ENCODE measurements at places on chromosomes 3 and 15. TPM values are rescaled to one million over a fixed set of nuclear protein-coding genes. Genes with fewer than 3 reads are reported as not detected.

- no peak for DNase-seq
Observed at GRCh38 chr15:64970698-64971097, 19.0 kb downstream of the SPG21 start.

GRCh38 chr15:67195305-67195704, 59.2 kb downstream of the AAGAB start:
- no peak for DNase-seq

- no peak for DNase-seq
Observed at GRCh38 chr15:92384381-92384780, 9.3 kb upstream of the ST8SIA2 start.

DNA sequence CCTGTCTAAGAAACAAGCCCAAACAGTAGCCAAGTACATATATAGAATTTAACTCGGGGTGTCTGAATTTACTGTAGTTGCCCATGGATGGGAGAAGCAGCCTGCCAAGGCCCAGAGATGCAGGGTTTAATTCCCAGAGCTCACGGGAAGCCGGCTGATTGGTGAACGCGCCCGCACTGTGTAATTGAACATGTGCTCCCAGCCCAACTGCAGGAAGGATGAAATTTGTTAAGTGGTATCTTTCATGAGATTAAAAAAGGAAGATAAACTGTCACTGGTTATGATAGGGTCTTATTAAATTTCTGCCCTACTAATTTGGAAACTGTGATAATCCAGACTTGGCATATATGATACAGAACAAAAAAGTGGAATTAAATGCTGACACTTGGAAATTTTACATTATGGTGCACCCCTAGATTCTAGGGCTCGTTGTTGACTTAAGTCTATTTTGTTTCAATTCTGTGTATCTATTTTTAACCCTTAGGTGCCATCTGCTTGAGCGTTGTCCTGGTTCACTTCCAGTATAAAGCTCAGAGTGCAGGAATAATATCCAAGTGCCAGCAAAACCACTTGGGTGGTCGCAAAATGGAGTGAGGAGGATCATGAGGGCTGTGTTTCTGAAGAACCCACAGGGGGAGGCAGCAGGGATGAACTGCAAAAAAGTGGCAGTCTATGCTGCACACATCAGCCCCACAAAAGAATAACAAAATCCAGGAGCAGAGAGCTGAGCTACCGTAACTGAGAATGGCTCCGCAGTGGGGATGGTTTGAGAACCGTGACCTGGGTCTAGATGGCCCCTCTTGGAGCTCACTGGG, 13.8 kb upstream of the TMC3 start:
- DNase-seq: no peak

GRCh38 chr3:192011137-192011536, 550.2 kb downstream of the PYDC2 start:
- no peak for DNase-seq

DNA sequence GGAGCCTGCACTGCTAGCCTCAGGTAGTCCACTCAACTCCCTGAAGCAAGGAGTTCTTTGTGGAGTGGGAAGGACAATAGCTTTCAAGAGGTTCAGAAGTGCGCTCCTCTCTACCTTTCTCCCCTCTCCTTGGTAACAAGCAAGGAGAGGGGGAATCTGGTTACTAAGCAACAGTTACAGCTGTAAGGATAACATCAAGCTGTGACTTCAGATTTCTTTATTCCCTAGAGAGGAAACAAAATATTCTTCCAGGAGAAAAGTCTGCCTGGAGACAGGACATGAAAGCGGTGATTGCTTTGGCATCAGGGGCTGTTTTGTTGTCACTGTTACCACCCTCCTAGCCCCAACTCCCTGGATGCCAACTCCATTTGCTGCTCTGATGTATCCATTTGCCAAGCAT, 70.4 kb downstream of the TRANK1 start:
- DNase-seq: no peak

DNA sequence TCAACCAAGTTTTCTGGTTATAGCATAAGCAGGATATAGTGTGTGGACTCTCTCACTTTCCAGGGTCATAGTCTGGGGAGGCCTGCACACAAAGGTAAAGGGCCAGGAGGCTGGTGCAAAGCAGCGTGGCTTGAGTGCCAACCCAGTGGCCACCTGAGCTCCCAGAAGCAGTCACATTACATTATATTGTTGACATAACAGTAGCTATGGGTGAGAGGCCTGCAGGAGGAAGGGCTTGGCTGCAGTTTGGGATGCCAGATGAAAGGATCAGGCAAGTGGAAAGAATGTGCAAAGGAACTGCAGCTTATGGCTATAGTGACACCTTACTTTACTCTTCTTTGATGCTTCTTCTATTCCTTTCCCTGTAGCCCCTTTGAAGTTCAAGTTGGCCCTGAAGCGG, 96.5 kb downstream of the FLNB start:
- no peak for DNase-seq

DNA sequence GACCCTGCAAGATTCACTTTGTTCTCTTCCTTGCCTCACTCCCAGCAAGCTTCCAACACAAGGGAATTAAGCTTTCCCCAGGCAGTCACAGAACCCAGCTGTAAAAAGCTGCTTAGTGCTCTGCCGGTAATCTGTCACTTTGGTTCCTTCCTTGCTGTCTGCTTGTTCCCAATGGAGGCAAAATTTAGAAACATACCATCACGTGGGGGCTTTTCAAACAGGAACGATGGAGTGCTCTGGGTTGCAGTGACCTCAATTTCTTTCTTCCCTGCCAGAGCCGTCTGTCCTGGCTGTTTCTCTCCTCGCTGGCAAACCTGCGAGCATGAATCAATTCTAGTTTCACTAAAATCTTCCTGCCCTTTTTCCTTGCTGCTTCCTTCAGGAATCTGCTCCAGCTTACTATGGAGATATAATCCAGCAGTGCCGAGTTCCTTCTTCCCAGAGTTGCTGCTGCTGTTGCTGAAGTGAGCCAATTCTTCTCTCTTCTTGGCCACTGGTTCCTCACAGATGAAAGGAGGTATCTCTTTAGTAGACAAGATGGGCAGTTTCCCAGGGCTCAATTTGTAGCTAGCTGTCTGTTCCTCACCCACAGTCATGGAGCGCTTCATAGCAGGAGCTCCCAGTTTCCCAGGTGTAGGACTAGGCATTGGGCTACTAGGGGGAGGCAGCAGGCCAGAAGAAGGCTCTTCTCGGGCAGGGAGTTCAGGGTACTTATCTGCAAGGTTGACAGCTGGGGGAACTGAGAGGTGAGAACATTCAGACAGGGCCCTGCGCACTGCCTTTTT, 88.1 kb downstream of the DHX30 start:
- no peak for DNase-seq

DNA sequence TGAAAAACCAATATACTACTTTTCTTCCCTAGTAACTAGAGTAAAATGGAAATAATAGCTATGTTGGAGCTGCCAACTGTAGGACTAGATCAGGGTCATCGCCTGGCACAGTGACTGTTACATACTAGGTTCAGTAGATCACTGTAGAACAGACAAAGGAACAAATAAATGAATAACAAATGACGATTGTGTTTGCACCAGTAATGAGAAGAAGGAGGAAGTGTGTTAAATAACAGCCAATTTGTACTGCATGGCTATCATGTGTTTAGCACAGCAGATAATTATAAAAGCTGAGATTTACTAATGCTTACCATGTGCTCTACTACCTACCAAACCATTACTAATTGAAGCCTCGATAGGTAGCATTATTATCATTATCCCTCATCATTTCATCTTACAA, 85.3 kb upstream of the FXR1 start:
- DNase-seq: no peak

CASR gene
- 0.03 TPM for total RNA-seq

IGSF10 gene
- not detected for total RNA-seq

TNK2 gene
- total RNA-seq: 171 TPM
